ENCODE measurements at places on chromosomes 5 and 9.

DNA sequence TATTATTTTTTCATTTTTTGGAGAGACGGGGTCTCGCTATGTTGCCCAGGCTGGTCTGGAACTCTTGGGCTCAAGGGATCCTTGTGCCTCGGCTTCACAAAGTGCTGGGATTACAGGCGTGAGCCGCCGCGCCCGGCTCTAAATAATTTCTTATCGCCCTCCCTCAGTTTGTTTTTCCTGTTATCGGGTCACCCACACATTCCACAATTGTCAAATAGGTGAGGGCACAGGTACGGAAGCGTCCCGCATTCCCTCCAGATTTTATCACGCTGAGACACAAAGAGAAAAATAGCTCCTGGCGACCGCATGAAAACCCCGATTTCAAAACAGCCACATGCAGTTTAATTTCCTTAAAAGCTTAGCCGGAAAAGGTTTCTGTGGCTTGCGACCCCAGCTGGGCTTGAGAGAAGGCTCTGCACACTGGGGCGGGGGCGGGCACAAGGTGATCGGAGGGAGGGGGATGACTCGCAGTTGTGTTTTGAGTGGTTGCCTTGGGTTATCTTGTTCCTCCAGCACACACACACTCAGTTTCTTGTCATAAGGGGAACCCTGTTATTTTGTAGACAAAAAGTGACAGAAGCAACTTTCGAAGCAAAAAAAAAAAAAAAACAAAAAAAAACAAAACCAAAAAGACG lies 717 bp upstream of the IQGAP2 start:
- no peak for DNase-seq

GRCh38 chr5:148991566-148991965 lies 71.3 kb downstream of the SH3TC2 start:
- no peak for DNase-seq

DNA sequence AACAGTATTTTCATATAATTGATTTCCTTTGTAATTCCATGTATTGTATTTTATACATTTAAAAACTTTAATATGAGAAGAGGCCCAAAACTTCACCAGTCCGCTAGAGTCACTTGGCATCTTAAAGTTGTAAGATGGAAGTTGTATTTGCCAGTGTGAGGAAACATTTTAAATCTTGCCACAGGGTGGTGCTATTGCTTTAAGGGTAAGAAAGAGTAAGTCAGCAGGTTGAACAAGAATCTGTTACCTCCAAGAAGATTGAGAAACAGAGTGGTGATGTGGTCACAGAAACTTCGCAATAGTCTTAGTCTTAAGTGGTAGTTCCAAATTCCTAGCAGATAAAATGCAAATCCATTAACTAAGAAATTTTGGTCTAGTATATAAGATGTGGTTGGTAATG lies 39.8 kb upstream of the RANBP6 start:
- peak; percentile 18 for DNase-seq

DNA sequence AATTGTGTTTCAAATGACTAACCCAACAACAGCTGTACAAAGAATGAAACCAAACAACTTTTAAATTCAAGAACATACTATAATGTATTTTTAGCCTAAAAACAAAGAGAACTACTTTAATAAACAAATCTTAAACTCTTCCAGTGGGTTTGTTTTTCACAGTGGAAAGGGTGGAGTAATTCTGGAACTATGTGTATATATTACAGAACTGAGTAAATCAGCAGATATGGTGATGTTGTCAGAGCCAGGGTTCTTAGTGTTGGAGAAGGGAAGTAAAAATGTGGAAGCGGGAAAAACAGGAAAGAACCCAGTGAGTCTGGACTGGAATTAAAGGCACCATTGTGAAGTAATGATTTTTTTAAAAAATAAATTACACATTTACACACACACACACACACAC lies 144.9 kb downstream of the CDK5RAP2 start:
- DNase-seq = no peak

DNA sequence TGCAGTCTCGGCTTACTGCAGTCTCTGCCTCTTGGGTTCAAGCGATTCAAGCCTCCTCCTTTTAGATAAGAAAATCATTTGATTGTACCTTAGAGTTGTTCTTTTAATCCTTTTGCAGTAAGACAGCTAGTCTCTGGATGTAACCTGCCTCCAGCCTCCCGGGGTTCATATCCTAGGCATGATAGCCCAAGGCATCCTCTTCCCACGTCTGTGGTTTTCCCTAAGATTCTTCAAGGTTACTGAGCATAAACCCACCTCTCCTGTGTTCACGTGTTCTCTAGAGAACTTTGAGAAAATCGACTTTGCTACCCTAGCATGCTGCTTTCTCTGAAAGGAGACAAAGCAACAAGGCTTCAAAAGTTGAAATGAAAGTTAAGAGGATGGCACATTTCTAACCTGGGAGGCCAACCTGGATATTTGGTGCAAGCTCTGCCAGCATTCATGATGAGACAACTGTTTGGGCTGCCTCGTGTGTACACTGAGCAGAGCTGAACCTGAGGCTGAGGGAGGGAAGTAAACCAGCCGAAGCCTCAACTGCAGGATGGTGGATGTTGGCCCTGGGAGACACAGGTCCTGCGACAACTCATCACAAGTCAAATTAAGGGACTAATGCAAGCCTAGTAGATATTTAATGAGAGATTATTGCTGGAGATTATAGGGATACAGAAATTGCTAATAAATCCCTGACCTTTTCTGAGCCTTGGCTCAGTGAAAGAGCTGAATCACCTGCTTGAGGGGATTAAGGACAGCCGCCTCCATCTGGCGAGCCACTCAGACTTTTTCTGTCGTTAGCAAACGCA lies 261.8 kb downstream of the ARHGAP26 start:
- no peak for DNase-seq

- no peak for DNase-seq
Observed at GRCh38 chr5:172645271-172646055, 4.4 kb downstream of the NEURL1B start.

- no peak for DNase-seq
Observed at GRCh38 chr9:111427186-111427585, 57.0 kb downstream of the ECPAS start.

DNA sequence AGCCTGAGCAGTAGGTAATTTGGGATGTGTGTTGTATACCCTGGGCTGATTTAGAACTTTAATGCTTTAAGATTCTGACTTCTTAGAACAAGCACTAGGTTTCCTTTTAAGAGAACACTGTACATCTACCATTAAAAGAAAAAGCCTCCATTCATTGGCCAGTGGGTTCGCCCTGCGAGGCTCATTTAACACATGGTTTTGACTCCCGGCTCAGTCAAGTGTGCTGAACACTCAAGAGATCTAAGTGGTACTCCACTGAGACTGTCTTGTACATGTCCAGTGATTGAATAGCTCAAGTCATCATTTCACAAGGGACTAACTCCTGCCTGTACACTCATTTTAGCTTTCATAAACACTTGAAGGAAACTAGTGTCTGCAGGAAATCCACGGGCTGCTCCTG lies 3.9 kb downstream of the FUBP3 start:
- no peak for DNase-seq

GRCh38 chr5:148458036-148458888 lies 74.5 kb downstream of the FBXO38 start:
- no peak for DNase-seq
